ENCODE measurements at places on chromosomes 6 and 20.

DNA sequence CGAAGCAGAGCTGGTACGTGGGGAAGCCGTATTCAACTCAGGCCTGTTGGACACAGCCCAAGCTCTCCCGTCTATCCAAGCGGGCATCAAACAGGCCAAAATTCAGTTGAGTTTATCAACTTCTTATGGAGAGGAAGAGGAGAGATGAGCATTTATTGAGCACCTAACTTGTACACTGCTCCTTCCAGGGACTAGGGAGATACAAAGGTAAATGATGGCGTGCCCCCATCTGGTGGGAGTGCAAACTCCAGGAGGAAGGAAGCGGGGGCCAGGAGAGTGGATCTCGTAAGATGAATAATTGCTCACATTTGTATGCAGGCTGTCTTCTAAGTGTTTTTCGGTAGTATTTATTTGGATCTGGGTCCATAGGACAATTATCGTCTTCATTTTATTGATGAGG, 146.6 kb downstream of the SOBP start:
- no peak for DNase-seq

- DNase-seq: no peak
These were observed 569.4 kb downstream of the CDH26 start for GRCh38 chr20:60527656-60528055.

- no peak for DNase-seq
These were observed 8.4 kb upstream of the ZBTB24 start for GRCh38 chr6:109491207-109491938.

DNA sequence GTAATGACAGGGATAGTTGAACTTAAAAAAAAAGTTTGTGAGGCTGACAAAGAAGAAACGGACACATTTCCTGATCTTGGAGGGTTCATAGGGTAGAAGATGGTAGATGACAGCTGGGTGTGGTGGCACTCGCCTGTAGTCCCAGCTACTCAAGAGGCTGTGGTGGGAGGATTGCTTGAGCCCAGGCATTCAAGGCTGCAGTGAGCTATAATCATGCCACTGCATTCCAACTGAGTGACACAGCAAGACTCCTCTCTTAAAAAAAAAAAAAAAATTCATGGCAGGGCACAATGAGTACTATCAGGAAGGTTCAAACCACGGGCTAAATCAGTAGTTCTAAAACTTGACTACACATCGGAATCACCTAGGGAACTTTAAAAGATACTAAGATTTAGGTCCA, 2.0 kb upstream of the MICA start:
- DNase-seq: no peak

DNA sequence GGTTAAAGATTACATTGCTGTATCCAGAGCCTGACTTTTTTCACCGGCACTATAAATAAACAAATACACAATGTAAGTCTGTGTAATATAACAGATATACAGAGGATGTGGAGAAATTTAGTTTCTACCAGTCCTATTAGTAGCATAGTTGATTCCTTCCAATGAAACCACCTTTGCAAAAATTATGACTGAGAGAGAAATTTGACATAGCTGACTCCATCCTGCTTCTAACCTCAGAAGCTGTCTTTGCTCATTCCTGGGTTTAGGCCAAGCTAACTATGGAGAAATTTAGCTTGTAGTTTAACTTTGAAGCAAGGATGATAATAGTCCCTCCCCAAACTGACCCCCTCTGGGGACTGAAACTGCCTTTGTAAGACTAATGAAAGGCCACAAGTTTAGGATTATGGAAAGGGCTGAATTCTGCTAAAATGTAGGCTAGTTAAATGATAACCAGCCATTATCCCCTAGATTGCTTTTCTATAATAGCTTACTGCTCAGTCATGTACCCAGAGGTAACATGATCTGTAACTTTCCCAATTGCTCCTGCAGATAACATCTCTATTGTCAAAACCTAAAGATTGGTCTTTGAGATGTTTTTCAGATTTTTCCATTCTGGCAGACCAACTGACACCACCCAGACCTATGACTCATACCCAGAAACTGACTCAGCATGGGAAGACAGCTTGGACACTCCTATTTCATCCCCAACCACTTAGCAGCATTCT, 172.8 kb upstream of the ARG1 start:
- DNase-seq: no peak

DNA sequence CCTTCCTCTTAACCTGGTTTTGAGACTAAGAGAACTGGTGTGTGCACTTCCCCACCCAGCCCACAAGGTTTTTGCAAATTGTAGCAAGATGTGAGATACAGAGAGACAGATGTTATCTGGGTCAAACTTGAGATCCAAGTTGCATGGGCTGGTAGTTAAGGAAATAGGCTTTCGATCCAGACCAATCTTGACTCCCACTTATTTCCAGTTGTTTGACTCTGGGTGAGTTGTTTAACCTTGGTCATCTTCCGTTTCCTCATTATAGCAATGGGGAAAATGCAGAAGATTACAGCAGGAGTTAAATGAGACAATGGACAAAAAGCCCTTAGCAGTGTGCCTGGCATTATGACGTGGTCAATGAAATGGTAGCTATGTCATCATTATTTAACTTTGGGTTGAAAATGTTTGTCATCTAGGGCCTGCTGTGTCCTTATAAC, 1.7 kb downstream of the SNX21 start:
- no peak for DNase-seq

- no peak for DNase-seq
These were observed 100.7 kb upstream of the STMND1 start for GRCh38 chr6:17001188-17001587.

DNA sequence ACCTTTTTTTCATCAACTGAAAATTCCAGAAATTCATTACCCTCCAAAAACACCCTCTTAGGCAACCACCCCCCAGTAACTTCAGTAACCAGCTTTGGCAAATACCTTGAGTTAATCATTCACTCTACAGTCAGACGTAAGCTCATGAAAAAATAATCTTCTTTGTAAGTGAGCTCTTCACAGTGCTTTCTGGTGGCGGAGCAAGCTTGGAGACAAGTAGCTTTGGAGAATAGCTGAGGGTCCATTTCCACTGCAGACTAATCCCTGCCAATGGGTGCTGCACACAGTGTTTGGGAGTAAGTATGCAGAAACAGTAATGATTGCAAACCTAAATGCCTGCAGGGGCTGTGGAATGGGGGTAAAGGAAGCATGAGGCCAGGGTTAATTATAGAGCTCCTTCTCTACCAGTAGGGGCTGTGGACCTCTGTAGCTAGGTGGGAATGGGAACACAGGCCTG, 56.8 kb upstream of the HINT3 start:
- no peak for DNase-seq

- DNase-seq: no peak
These were observed 227.7 kb upstream of the RNF24 start for GRCh38 chr20:4243071-4243470.

- DNase-seq: no peak
These were observed 14.7 kb downstream of the IPCEF1 start for GRCh38 chr6:154341871-154342270.

GRCh38 chr6:139627091-139627490, 252.6 kb upstream of the CITED2 start:
- DNase-seq: peak; percentile 50

GRCh38 chr6:14118091-14118439, 493 bp downstream of the CD83 start:
- no peak for DNase-seq

DNA sequence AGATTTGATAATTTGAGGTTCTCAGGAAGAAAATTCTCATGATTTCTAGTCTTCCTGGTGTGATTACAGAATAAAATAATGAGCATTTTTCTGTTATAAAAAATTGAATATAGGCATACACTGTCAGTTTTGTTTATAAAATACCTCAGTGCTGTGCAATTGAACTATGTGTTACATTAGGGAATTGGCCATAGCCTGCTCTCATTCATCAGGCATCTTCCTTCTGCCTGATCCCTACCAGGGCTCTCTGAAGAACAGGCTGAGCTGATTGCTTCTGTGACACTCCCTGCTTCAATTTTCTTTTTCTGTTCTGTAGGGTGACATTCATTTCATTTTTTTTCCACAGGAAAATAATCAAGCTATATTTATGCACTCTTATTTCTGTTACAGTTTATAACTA, 162.8 kb downstream of the PHF3 start:
- DNase-seq: no peak

- DNase-seq: no peak
These were observed 211.9 kb upstream of the RNF24 start for GRCh38 chr20:4227085-4227821.

DNA sequence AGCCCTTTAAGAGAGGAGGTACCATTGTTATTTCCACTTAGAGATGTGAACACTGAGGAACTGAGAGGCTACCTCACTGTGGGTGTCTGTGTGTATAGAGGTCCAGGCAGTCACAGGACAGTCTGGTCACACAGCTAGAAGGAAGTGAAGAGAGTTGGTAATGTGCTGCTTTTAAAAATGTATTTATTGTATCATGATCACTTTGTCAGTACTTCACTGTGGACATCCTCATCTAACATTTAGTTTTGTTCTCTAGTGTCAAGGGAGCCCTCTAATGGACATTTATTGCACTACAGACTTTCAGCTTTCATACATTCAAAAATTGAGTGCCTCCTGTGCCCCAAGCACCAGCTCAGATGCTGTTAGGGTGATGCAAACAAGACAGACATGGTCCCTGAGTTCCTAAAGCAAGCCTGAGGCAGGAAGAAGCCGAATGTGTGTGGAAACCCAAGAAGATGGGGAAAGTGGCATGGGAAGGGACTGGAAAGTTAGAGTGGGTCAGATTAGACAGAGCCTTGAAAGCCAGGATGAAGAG, 123.0 kb downstream of the SLC16A10 start:
- peak; percentile 49 for DNase-seq

- no peak for DNase-seq
These were observed 318.1 kb downstream of the CLIC5 start for GRCh38 chr6:45697605-45698004.

- no peak for DNase-seq
These were observed 39.2 kb downstream of the FAM50B start for GRCh38 chr6:3888153-3888957.

GRCh38 chr6:3017304-3017703, 17.6 kb downstream of the NQO2 start:
- DNase-seq: no peak

DNA sequence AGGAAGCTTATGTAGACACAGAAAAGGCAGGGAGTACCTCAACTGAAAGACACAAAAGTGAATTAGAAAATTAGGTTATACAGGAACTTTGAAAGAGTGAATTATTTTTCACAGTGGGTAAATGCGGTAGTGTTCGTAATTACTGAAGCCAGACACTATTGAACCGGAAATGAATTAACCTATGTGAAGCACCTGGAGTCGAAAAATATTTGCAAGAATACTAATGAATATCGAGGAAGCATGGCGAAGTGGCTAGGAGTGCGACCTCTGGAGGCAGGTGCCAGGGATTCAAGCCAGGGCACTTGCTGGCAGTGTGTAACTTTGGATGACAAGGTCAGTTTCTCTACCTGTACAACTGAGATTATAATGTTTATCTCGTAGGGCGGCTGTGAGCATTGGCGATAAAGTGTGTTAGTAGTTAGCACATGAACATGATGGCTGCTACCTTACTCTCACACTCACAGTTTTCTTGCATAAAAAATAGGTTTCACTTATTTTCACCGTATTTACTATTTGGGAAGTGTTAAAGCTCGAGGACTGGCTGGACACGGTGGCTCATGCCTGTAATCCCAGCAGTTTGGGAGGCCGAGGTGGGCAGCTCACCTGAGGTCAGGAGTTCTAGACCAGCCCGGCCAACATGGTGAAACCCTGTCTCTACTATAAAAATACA, 567 bp upstream of the SLC18B1 start:
- DNase-seq: peak; percentile 76

DNA sequence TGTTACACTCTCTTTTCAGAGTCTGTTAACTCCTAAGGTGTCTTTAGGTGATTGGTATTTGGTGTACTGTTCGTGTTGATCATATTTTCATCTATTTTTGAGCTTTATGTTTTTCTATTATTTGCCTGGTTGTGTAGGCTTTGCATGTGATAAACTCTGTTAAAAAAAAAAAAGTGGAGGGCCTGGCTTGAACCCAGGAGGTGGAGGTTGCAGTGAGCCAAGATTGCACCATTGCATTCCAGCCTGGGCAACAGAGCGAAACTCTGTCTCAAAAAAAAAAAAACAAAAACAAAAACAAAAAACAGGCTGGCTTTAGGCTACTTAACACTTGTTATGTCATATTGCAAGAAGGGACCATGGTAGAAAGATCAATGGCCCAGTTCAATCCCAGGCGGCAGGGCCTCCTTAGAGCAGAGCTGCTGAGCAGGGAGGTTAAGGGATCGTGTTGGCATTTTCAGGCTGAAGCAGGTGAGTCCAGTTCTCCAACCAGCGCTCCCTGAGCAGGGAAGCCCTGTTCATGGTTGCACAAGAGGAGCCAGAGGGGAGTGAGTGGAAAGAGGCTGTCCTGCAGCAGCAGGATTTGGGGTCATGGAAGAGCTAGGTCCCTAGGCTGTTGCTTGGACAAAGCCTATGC, 8.5 kb downstream of the PYGB start:
- no peak for DNase-seq

All from H1 (cell line).